Upper lobe of left lung (tissue), 6 donors: ENCODE measurements at places on chromosomes 7 and 10. TPM values are rescaled to one million over a fixed set of nuclear protein-coding genes. Genes with fewer than 3 reads are reported as not detected.

DNA sequence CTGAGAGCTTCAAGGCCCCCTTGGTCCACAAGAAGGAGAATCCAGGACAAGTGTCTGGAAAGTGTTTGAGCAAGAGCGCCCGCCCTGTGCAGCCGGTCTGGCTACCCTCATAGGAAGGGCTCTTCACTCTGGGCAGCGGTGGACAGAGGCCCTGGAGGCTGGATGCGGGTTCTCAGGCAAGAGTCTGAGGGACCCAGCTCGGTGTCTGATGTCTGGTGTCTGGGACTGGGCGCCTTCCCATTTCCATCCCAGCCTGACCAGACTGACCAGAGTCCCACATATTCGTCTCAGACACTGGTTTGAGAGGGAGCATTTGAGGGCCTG, 59.8 kb downstream of the HK1 start:
- H3K4me1 ChIP-seq: peaks cover 71% of the 10 kb centered on the region
- peak overlapping the region; percentile 80 for H3K27ac ChIP-seq
- no peaks in the 10 kb centered on the region for H3K36me3 ChIP-seq
- no peaks in the 10 kb centered on the region for H3K27me3 ChIP-seq
- DNase-seq: no peak

- no peak for DNase-seq
- H3K4me3 ChIP-seq: no peak overlapping the region
- H3K36me3 ChIP-seq: no peaks in the 10 kb centered on the region
- no peaks in the 10 kb centered on the region for H3K27me3 ChIP-seq
- no peak overlapping the region for H3K27ac ChIP-seq
Measured at GRCh38 chr7:82056282-82056681, 286.4 kb upstream of the HGF start.

DNA sequence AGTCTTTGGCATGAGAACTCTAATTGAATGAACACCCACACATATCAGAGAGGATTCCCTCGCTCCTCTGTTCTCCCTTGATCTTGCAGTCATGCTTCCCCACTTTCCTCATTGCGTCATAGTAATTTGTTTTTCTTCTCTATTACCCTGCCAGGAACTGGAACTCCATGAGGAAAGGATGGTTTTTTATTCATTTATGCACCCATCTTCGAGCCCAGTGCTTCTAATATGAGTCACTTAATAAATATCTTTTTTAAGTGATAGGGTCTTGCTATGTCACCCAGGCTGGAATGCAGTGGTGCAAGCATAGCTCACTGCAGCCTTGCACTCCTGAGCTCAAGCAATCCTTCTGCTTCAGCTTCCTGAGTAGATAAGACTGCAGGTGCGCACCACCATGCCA, 83.5 kb downstream of the OTUD1 start:
- H3K27me3 ChIP-seq: no peaks in the 10 kb centered on the region
- no peak overlapping the region for H3K4me3 ChIP-seq
- peaks cover 4% of the 10 kb centered on the region for H3K4me1 ChIP-seq
- H3K27ac ChIP-seq: no peak overlapping the region
- DNase-seq: no peak
- H3K36me3 ChIP-seq: no peaks in the 10 kb centered on the region

DNA sequence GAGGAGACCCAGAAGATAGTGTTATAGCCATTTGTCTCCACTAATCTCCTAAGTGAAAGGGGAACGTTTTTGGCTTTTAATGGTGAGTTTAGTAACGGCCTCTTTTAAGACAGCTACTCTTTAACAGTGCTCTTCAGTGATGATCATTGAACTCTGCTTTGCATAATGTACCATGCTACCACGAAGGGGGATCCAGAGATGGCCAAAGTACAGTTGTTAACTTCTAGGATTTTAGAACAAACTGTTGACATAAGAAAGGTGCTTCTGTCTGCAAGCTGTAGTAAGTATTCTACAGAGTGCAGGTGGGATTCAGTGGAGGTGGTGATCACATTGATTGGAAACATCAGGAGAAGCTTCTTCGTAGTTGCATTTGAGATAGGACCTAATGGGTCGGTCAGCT, 114.1 kb upstream of the RPA3 start:
- no peaks in the 10 kb centered on the region for H3K27me3 ChIP-seq
- DNase-seq: no peak
- H3K36me3 ChIP-seq: no peaks in the 10 kb centered on the region
- no peak overlapping the region for H3K4me3 ChIP-seq
- H3K27ac ChIP-seq: no peak overlapping the region
- no peaks in the 10 kb centered on the region for H3K4me1 ChIP-seq

DNA sequence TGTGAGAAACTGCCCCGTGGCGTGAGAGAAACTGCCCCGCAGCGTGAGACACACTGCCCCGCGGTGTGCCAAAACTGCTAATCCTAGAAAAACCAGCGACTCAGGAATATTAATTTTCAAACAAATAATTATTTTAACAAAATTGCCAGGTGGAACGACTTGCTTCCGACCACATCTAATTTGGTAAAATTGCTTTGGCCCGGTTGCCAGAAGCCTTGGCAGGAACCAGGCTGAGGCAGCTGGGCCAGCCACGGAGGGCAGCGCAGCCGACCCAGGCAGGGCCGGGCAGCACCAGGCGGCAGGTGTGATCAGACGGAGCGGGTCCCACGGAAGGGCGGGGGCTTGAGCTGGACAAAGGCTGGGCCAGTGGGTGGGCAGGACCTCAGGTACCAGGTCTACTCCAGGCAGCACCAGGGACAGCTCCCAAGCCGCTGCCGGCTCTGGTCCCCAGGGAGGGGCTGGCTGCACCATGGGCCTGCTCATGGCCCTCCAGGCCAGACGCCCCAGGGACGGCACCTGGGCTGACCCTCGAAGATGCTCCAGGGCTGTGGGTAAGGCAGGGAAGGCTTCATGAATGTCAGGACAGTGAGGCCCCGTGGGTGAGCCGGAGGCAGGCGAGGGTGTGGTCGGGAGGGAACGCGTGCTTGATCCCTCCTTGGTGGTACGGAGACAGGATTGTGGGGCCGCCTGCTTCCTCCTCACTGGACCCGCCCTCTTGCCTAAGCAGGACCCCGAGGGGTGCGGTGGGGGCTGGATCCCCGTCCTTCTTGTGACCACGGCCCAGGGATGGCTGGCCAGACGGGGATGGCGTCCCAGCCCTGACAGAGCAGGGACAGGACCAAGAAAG, 7.7 kb upstream of the ADGRA1 start:
- peak; percentile 72 for DNase-seq
- H3K27ac ChIP-seq: no peak overlapping the region
- no peak overlapping the region for H3K4me3 ChIP-seq
- no peaks in the 10 kb centered on the region for H3K4me1 ChIP-seq
- peaks cover 11% of the 10 kb centered on the region for H3K27me3 ChIP-seq

DNA sequence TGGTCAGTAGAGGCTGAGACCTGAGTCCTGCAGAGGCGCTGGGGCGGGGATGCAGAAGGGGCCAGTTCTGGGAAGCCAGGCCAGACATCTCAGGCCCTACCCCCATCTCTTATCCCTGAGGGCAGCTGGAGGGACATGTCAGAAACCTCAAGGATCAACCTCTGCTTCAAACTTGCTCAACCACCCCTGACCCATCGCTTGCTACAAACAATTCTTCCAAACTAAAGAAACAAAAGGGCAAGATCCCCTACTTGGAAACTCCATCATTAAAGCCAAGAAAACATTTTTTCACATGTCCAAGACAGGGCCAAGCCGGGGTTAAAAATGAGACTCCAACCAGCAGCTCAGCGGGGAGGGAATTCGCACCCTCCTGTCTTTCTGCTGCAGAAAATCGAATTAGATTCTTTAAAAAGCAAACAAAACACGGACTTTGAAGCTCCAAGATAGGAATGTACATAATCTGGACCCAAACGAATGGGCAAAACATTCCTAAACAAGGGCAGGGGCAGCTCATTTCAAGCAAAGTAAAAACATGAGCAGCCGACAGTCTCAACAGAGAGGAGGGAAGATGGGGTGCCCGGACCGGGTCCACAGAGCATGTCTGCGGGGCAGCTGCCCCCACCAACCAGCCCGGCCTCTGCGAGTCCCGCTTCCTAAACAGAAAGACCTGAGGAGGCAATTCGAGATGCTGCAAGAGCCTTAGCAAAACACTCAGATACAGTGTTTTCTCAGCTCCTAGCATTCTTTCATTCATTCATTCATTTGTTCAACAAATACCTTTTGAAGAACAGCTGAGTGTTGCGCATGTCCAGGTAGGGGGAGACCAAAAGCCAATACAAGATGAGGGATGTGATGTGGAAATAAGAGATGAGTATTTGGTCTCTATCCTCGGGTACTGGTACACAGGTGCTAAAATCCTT, 44.8 kb downstream of the CHST15 start:
- no peaks in the 10 kb centered on the region for H3K36me3 ChIP-seq
- no peaks in the 10 kb centered on the region for H3K27me3 ChIP-seq
- H3K4me1 ChIP-seq: peaks cover 7% of the 10 kb centered on the region
- H3K4me3 ChIP-seq: no peak overlapping the region
- DNase-seq: no peak

- DNase-seq: no peak
- no peak overlapping the region for H3K4me3 ChIP-seq
- no peaks in the 10 kb centered on the region for H3K36me3 ChIP-seq
- no peaks in the 10 kb centered on the region for H3K4me1 ChIP-seq
Measured at GRCh38 chr10:63977329-63977923, 456.2 kb downstream of the REEP3 start.

DNA sequence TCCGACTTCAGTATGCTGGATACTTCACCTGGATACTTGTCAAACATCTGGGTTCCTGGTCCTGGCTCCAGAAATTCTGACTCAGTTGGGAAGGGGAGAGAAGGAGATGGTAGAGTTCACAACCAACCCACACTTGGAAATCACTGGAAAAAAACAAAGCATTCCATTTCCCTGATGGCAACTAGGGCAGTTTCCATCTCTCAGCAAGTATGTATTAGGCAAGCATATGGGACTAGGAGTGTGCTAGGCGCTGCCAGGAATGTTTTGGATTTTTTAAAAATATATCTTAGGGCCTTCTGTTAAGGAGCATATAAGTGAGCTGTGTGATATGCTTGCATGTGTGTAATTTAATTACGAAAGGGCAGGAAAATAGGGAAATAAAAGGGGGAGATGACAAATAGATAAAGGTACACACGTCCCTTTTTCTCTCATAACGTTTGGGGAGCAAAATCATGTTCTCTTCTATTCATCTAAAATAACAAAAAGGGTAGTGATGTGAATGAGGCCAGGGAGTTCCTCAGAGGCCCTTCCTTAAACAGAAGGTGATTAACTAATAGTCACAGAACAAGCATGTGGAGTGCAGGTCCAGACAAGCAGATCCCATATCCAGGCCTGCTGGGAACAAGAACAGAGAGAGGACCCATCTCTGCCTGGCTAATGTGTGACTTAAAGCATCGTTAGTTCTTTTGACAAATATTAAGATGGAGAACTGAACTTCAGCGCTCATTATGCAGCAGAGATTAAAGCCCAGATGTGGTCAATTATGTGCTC, 64.5 kb upstream of the NFE2L3 start:
- no peaks in the 10 kb centered on the region for H3K36me3 ChIP-seq
- DNase-seq: no peak
- H3K27me3 ChIP-seq: no peaks in the 10 kb centered on the region
- no peak overlapping the region for H3K4me3 ChIP-seq
- H3K4me1 ChIP-seq: peaks cover 10% of the 10 kb centered on the region

DNA sequence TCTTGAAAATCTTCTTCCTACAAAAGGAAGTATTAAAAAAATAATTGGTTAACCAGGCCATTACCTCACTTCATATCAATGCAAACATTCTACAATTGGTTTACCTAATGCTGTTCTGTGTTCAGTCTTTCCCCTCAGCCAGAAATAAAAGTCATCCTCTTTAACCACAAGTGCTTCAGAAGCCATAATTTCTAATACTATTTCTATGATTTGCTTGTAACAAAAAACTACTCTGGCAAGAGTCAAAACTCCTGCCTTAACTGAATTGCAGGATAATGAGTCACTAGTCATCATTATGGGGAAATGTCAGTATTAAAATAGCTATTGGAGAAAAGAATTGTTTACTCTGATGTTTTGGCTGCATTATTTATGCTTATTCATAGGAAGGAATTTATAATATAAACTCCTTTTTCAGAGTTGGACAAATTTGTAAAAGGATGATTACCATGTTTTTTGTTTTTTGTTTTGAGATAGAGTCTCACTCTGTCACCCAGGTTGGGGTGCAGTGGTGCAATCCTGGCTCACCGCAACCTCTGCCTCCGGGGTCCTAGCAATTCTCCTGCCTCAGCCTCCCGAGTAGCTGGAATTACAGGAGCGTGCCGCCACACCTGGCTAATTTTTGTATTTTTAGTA, 55.5 kb upstream of the ODAD2 start:
- H3K27ac ChIP-seq: no peak overlapping the region
- no peak overlapping the region for H3K4me3 ChIP-seq
- DNase-seq: no peak

DNA sequence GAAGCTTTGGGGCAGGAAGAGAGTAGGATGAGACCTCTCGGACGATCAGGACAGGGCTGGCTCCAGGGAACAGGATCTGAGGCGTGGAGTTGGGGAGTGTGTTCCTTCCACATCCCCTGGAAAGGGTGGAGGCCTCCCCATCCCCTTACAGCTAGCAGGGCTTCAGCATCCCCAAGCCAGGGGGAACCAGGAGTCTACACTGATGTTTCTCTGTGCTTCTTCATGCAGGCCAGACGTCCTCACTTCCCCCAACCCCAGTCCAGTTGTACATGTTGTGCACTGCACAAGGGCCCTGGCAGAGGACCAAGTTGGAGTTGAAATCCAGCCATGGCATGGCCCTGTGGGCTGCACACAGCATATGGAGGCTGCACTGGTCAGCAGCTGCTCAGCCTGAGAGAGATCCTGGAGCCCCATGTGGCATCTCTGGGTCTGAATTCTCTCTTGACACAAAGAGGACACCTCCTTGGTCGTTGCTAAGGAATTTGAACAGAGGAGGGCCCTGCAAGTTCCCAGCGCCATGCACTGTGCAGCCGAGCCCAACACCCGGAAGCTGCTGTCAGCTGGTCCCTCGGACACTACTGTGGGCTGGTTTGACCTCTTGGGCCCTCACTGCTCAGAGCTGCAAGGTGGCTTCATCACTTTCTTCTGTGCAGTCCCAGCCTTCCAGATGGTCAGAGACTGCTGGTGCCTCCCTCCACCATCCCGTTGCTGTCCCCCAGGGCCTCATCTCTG, 181.1 kb downstream of the DNAJB6 start:
- no peaks in the 10 kb centered on the region for H3K27me3 ChIP-seq
- H3K27ac ChIP-seq: no peak overlapping the region
- no peaks in the 10 kb centered on the region for H3K4me1 ChIP-seq
- no peak overlapping the region for H3K4me3 ChIP-seq
- no peaks in the 10 kb centered on the region for H3K36me3 ChIP-seq

DNA sequence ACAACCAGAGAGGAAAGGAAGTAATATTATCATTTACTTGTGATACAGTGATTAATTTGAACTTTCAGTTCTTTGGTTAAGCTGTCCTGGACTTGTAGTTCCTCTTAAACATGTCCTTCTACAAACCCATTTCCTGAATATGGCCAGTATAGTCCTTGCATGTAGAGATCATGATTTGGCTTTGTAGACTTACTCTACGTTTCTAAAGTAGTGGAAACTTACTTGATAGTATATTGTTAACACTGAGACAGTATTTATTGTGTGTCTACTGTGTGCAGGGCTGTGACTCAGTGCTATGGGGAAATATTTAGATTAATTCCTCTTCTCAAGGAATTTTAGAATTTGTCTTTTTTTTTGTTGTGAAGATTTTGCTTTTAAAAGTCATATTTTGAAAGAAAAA, 109.5 kb downstream of the NRF1 start:
- H3K4me3 ChIP-seq: no peak overlapping the region
- no peaks in the 10 kb centered on the region for H3K27me3 ChIP-seq
- no peak overlapping the region for H3K27ac ChIP-seq
- H3K36me3 ChIP-seq: peaks cover 10% of the 10 kb centered on the region
- H3K4me1 ChIP-seq: no peaks in the 10 kb centered on the region

- H3K4me3 ChIP-seq: no peak overlapping the region
- H3K27me3 ChIP-seq: no peaks in the 10 kb centered on the region
- H3K4me1 ChIP-seq: peaks cover 8% of the 10 kb centered on the region
- DNase-seq: no peak
Measured at GRCh38 chr7:117129521-117129955, 176.2 kb downstream of the ST7 start.

HHEX gene
- total RNA-seq: 5.8 TPM

AQP1 gene
- 914 TPM for total RNA-seq

RARRES2 gene
- 226 TPM for total RNA-seq

ATP6V1F gene
- total RNA-seq: 99.8 TPM

GHRHR gene
- not detected for total RNA-seq
